ENCODE measurements at places on chromosomes 2 and 18. TPM values are rescaled to one million over a fixed set of nuclear protein-coding genes. Genes with fewer than 3 reads are reported as not detected.

The TMEM247 gene
- not detected for total RNA-seq

The ANKRD30B gene
- total RNA-seq, result not detected

The WDCP gene
- total RNA-seq, result 37.6 TPM

The OLA1 gene
- total RNA-seq, result 158 TPM

The CTAGE1 gene
- total RNA-seq, result not detected

The TGFA gene
- 3.7 TPM for total RNA-seq

The CD8B gene
- 0.35 TPM for total RNA-seq

The PPP4R3B gene
- total RNA-seq, result 38.8 TPM

The LIMS4 gene
- total RNA-seq, result 1.4 TPM

The PLEKHA3 gene
- total RNA-seq, result 22.3 TPM

The EGR4 gene
- not detected for total RNA-seq

The SCTR gene
- not detected for total RNA-seq

The NEU4 gene
- 0.82 TPM for total RNA-seq

The GKN2 gene
- not detected for total RNA-seq

The ACTG2 gene
- total RNA-seq, result 13.7 TPM

The DPP4 gene
- total RNA-seq, result 3.3 TPM

The C2orf78 gene
- 0.39 TPM for total RNA-seq

The UGT1A6 gene
- not detected for total RNA-seq

The CHRND gene
- not detected for total RNA-seq

The TTN gene
- 9.7 TPM for total RNA-seq

The VAPA gene
- 130 TPM for total RNA-seq

The UXS1 gene
- total RNA-seq, result 63.4 TPM

All from H1 (cell line).